NCI-H1105 (cell line): ENCODE measurements at places on chromosomes 6 and 20.
A peak's percentile ranks its signal among the peaks of the same experiment; 100 is the strongest.

DNA sequence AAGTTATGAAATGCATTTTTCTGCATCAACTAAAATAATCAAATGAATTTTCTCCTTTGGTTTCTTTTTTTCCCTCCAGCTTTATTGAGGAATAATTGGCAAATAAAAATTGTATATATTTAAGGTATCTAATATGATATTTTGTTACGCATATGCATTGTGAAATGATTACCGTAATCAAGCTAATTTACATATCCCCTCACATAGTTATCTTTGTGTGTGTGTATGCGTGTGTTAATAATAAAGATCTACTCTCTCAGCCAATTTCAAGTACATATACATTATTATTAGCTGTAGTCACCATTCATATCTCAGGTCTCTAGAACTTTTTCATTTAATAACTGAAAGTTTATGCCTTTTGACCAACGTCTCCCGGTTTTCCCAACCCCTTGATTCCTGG, 61.1 kb downstream of the SYCP2L start:
- no peak for DNase-seq

DNA sequence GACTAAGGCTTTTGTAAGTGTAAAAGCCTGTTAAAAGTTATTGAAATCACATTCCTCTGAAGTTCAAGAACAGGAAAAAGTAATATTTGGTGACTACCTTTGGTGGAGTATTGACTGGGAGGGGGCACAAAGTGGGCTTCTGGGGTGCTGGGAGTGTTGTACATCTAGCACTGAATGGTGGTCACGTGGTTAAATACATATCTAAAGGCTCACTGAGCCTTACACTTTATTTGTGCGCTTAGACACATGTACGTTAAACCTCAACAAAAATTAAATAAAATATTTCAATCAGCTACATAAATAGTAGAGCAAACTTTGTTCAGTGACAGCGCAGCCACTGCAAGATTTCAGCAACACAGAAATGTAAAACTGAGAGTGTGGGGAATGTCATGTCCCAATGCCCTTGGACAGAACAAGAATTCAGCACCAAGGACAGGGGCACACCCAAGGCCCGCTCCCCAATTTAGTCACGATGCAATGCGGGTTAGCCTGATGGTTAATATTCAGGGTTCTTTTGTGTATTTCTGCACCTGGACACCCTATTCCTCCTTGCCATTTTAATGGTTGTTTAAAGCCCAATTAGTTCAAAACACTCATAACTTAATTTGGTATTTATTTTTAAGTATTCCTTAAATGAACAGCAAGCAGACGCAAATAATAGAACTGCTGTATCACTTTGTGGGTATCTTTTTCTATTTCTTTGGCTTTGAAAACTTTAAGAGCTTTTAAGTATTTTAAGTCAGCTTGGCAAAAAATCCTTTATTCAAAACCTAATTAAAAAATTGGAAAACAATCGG, 37.4 kb downstream of the ANGPT4 start:
- no peak for DNase-seq

DNA sequence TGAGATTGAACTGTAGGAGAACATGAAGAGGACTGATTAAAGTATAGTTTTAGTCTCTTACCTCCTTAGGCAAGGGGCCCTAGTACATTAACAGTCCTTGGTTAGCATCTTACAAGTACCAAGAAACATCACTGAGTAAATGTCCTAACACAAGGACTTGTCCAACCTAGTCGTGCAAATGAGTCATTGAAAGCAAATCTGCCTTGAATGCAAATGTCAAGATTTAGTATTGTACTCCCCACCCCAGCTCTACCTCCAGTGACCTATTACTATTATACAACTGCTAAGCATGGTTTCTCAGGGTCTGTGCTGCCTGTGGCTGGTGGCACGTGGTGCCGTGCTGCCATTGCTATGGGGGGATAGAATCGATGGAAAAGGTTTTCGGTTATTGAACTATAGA, 138.4 kb downstream of the PLCB4 start:
- no peak for DNase-seq

GRCh38 chr6:54598787-54599313, 247.7 kb upstream of the FAM83B start:
- DNase-seq: no peak

DNA sequence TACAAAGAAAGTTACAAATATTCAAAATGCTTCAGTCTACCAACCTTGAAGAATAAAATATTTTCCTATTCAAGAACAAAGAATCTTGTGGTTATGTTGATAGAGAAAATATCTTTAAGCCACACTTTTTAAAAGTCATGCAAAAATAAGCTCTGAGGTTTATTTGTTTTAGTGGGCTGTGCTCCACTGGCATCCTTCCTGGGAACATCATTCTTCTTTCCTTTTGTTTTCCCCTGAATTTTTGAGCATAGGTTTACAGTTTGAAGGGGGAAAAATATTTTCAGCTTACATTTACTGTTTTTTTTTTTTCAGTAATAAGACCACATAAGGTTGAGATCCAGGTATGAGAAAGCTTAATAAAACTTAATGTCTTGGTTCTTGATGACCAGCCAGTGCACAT, 72.0 kb upstream of the BACH2 start:
- DNase-seq: no peak

GRCh38 chr6:102812242-102812641, 1418.7 kb downstream of the GRIK2 start:
- no peak for DNase-seq

DNA sequence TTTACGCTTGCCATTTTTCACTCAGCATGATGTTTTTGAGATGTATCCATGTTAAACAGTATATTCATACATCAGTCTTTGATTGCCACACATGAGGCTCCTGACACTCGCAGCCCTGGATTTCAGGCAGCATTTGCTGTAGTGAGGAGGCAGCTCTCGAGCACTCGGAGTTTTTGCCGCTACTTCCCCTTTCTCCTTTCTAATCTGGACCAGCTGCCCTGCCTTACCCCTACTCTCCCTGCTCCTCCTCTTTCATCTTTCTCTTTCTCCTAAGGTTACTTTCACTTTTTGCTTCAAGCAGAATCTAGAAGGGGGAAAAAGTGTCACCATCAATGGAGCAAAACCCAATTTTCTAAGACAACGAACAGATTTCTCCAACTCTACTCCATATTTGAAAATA, 5.9 kb upstream of the CST3 start:
- no peak for DNase-seq

- DNase-seq: no peak
Measured at GRCh38 chr6:24990236-24990845, 54.6 kb upstream of the RIPOR2 start.

DNA sequence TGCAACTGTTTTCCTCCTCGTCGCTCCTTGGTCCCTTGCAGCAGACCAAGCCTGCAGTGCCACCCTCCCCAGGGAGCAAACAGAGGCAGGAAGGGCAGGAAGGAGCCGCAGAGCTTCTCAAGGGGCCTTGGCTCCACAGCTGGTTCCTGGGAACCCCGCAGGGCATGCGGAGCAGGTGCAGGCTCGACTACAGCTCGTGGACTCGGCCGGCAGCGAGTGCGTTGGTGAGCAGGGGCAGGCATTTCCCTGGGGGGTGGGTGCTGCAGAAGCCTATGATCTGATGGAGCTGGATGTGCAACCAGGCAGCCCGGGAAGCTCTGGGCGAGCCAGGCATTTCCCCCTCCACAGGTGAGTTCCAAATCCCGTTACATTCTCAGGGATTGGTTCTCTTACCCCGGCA, 37.1 kb downstream of the FRMD1 start:
- DNase-seq: no peak

- DNase-seq: peak; percentile 91
Measured at GRCh38 chr20:6164421-6165341, 41.9 kb upstream of the FERMT1 start.

GRCh38 chr20:56793916-56794315, 164.8 kb downstream of the TFAP2C start:
- DNase-seq: no peak

GRCh38 chr6:3848380-3848779, 793 bp upstream of the FAM50B start:
- DNase-seq: no peak

GRCh38 chr6:116445102-116445501, 16.1 kb upstream of the CALHM6 start:
- DNase-seq: no peak

DNA sequence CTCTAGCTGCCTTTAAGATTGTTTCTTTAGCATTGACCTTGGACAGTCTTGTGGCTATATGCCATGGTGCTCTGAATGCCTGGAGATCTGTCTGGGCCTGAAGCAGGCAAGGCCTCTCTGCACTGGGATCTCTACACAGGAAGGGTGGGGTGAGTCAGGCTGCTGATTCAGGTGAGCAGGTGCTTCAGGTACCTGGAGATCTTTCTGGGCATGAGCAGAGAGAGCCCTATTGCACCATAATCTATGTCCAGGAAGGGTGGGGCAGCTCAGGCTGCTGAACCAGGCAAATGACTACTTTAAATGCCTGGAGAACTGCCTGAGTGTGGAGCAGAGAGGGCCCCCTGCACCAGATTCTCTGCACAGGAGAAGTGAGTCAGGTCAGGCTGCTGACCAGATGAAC, 94.5 kb downstream of the TPBG start:
- DNase-seq: no peak

GRCh38 chr20:47354464-47354713, 2.1 kb downstream of the ZMYND8 start:
- DNase-seq: no peak

GRCh38 chr20:18566892-18567738, at the start of gene SMIM26:
SMIM26 (plus strand) TSS chr20:18567432; CDS start chr20:18567479, 47 bp downstream.
- DNase-seq: peak; percentile 94

DNA sequence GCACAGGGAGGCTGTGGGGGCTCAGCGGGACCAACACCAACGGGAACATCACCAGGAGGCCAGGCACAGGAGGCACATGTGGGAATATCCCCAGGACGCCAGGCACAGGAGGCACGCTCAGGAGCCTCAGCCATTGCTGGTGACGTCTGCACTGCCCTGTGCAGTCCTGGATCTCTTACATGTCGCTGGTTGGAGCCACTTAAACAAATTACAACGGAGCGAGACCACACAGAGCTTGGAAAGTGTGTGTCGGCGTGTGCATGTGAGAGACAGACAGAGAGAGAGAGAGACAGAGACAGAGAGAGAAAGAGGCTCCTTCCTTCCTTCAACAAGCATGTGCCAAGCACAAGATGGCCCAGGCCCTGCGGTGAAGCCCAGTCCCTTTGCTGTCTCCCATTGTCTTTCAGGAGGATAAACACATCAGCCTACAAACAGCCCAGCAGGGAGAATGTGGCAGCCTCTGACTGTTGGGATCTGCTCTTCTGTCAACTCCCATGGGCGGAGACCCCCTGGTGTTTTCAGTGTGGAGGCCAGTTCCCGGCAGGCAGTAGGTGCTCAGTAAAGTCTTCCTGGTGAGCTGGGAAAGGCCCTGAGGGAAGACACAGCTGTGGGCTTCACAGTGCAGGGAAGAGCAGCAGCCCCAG, 112.7 kb upstream of the THBS2 start:
- DNase-seq: no peak

DNA sequence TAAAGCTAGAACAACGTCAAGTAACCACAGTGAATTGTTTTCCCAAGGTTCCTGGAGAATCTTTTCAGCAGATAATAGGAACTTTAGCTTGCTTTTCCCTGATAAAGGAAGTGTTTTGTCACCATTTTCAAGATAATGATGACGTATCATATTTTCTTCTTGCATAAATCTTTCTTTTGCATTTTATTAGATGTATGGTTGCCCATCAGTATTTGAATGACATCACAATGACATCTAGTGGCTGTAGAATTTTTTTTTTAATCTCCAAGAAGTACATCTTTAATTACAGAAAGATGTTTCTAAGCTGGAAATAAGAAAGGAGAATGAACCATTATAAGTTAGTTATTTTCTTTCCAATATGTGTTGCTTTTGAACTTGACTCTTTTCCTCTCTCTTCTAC, 83.0 kb downstream of the CENPW start:
- no peak for DNase-seq

GRCh38 chr6:41232667-41233066, 4.5 kb downstream of the TREML4 start:
- no peak for DNase-seq

DNA sequence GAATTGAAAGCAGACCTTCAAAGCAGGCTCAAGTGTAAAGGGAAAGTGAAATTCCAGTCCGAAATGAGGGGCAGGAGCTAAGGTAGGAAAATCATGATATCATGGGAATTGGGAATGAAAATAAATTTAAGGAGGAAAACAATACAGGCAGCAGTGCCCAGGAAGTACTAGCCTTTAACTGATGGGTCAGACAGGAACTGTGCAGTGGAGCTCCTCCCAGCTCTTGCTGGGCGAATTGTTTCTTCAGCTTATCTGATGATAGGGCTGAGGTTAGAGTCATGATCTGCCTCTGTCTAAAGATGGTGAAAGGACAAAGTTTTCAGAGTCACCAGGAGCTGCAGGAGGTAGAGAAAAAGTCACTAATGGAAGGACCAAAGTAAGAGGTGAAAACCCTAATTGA, 457.9 kb upstream of the PTCHD4 start:
- no peak for DNase-seq

DNA sequence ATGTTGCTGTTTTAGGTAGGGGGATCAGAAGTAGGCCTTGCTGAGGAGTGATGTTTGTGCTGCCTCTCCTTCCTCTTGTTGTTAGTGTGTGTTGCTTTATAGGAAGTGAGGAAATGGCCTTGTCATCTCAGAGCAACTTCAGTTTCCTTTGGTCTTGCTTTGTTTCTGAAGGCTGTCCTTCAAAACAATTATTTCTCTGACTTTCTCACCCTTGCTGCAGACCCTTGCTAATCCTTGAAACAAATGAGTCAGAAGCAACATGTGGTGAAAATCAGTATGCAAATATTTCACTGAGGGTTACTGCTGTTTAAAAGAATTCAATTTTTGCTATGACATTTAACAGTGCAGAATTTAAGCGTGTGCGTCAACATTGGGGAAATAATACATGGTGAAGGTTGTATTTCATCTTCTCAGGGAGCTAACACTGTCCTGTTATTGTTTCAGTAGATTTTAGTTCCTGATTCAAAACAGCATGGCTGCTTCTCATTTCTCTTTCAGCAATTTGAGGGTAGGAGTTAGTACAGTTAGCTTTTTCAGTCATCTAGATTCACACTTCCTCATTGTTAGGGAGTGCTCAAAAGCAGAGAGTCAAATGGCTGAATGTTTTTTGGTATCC, 13.8 kb downstream of the RNF144B start:
- DNase-seq: no peak

- DNase-seq: no peak
Measured at GRCh38 chr20:57481281-57481711, 43.6 kb downstream of the CTCFL start.

DNA sequence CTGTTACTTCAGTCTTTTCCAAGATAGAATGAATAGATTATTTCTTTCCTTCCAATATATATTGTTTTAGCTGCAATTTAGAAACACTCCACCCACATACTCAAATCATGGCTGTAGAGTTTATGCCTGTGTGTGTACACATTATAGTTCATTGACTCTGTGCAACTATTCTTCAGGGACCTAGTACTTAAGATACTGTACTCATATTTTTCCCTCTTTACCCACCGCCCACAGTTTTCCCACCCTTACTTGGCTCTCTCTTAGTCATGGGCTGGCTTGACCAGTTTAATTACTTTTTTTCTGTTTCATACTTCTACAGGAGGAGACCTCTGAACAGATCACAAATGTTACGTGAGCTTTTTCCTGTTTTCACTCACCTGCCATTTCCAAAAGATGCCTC, 30.4 kb downstream of the C6orf89 start:
- DNase-seq: no peak
